ENCODE measurements at places on chromosomes 6 and 20. TPM values are rescaled to one million over a fixed set of nuclear protein-coding genes. Genes with fewer than 3 reads are reported as not detected.

DNA sequence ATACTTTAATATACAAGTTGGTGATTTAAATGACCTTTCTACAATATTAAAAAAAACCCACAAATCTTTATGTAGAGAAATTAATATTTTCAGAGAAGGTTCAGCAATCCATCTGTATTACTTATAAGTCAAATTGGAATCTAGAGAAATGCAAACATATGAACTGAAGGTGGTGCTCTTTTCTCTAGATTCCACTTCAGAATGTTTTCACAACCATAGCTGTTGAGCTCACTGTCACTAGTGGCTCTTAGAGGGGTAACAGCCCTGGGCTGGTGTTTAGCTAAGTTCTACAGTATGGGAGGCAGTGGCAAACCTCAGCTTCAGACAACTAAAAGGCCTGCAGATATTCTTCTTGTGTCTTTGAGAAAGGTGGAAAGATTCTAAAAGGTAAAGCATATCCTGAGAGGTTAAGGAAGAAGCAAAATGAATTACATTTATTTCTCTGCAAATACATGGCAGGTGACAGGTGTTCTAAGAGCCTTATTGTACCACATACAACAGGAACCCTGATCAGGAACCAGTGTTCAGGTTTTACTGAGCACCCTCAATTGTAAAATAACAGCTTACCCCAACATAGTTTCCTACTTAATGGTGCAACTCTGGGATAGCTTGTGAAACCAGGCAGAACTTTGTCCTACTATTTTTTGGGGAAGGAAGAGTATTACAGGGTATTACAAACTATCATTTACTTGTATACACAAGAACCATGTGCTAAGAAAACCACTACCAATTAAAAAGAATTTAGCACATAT is 56.6 kb upstream of the SAMHD1 start:
- H3K4me1 ChIP-seq, result no peaks in the 10 kb centered on the region
- DNase-seq, result peak; percentile 42
- no peaks in the 10 kb centered on the region for H3K36me3 ChIP-seq
- H3K27me3 ChIP-seq, result no peaks in the 10 kb centered on the region

GRCh38 chr6:137403443-137403842 is 90.8 kb downstream of the OLIG3 start:
- H3K27me3 ChIP-seq, result peaks cover 3% of the 10 kb centered on the region
- no peak for DNase-seq
- H3K27ac ChIP-seq, result no peak overlapping the region
- H3K4me1 ChIP-seq, result no peaks in the 10 kb centered on the region
- no peak overlapping the region for H3K4me3 ChIP-seq

GRCh38 chr20:48797275-48797825 is 30.4 kb downstream of the PREX1 start:
- no peak overlapping the region for H3K27ac ChIP-seq
- no peak for DNase-seq
- H3K36me3 ChIP-seq, result no peaks in the 10 kb centered on the region
- H3K4me1 ChIP-seq, result no peaks in the 10 kb centered on the region

- H3K27ac ChIP-seq, result no peak overlapping the region
- peaks cover 12% of the 10 kb centered on the region for H3K4me1 ChIP-seq
- DNase-seq, result no peak
- no peak overlapping the region for H3K4me3 ChIP-seq
Measured at GRCh38 chr6:26136321-26136720, 49.1 kb downstream of the HFE start.

GRCh38 chr6:137692806-137693205 is 174.3 kb upstream of the TNFAIP3 start:
- peaks cover 13% of the 10 kb centered on the region for H3K4me1 ChIP-seq
- no peaks in the 10 kb centered on the region for H3K27me3 ChIP-seq
- no peak for DNase-seq
- no peak overlapping the region for H3K4me3 ChIP-seq

GRCh38 chr6:109165392-109165974 is 70.2 kb downstream of the CEP57L1 start:
- no peak overlapping the region for H3K27ac ChIP-seq
- peaks cover 8% of the 10 kb centered on the region for H3K36me3 ChIP-seq
- H3K4me3 ChIP-seq, result no peak overlapping the region
- H3K27me3 ChIP-seq, result no peaks in the 10 kb centered on the region

ISM1 gene
- not detected for total RNA-seq

HLA-DQB2 gene
- not detected for total RNA-seq

DNA sequence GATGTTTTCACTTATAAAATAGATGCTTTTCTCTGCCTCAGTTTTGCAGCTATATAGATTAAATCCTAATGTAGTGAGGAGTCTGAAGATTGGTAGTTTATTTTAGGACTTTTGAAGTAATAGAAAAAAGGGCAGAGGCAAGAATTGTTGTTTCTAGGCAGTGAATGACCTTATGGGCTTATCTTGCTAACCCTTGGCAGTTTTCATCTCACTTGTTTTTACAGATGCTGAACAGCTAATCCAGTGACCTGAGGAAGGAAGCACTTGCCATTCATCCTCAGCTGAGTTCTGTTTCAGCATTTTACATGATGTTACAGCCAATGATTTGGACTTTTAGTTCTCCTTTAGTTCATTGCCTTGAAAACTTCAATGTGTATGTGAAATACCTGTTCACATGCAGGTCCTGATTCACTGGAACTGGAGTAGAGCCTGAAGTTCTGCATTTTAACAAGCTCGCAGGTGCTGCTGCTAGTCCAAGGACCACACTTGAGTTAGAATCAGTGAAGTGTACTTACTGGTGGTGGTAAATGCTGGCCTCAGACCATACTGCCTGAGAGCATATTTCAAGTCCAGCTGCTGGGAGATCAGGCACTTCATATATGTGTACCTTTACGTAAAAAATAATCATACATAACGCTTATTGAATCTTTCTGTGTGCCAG is 86.9 kb downstream of the TULP4 start:
- peaks cover 27% of the 10 kb centered on the region for H3K4me1 ChIP-seq
- H3K36me3 ChIP-seq, result no peaks in the 10 kb centered on the region
- peak; percentile 92 for DNase-seq
- no peaks in the 10 kb centered on the region for H3K27me3 ChIP-seq
- no peak overlapping the region for H3K4me3 ChIP-seq

XKR7 gene
- total RNA-seq, result 0.04 TPM

- DNase-seq, result peak; percentile 24
- H3K27ac ChIP-seq, result peak overlapping the region; percentile 75
- H3K4me3 ChIP-seq, result no peak overlapping the region
- no peaks in the 10 kb centered on the region for H3K27me3 ChIP-seq
- no peaks in the 10 kb centered on the region for H3K36me3 ChIP-seq
Measured at GRCh38 chr6:75752365-75752764, 3.3 kb downstream of the MYO6 start.

DNA sequence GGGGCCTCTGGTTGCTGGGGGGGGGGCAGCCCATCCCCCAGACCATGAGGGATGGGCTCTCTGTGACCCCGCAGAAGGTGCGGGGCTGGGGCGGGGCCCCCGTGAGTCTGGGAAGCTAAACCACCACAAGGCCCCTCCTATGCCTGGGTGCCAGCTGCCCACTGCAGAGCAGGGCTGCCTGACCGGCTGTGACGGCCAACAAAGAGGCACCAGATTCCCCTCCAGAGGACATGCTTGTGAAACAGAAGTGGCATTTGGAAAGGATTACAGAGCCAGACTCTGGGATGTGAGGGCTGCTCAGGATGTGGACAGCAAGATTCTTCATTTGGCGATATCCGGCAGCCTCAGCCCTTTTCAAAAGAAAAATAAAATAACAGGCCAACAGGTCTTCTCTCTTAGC is 16.5 kb upstream of the NTSR1 start:
- no peaks in the 10 kb centered on the region for H3K4me1 ChIP-seq
- no peak for DNase-seq
- H3K27me3 ChIP-seq, result no peaks in the 10 kb centered on the region
- no peaks in the 10 kb centered on the region for H3K36me3 ChIP-seq
- H3K27ac ChIP-seq, result no peak overlapping the region
- no peak overlapping the region for H3K4me3 ChIP-seq

CNKSR3 gene
- total RNA-seq, result 11.0 TPM

GRCh38 chr6:15557174-15557573 is 105.7 kb downstream of the DTNBP1 start:
- no peaks in the 10 kb centered on the region for H3K36me3 ChIP-seq
- H3K27me3 ChIP-seq, result no peaks in the 10 kb centered on the region
- H3K27ac ChIP-seq, result no peak overlapping the region
- H3K4me3 ChIP-seq, result no peak overlapping the region
- no peak for DNase-seq

ENPP3 gene
- total RNA-seq, result not detected

DNA sequence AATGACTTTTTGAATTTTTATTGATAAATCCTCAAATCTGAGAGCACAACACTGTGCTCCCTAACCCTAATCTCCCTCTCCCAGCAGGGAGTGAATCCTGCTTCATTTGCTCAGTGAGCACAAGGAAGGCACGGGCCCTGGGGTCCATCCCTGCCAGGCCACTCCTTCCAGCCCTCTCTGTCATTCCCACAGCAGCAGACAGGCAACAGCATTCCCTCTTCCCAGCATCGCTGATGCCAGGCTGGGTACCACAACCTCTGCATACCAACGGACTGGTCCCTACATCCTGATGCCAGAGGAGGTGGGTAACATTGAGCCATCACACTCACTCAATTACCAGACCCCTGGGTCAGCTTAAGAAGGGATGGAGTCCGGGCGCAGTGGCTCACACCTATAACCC is 34.2 kb downstream of the MRPL14 start:
- H3K4me3 ChIP-seq, result no peak overlapping the region
- H3K27me3 ChIP-seq, result no peaks in the 10 kb centered on the region
- H3K36me3 ChIP-seq, result no peaks in the 10 kb centered on the region
- H3K27ac ChIP-seq, result no peak overlapping the region

DNA sequence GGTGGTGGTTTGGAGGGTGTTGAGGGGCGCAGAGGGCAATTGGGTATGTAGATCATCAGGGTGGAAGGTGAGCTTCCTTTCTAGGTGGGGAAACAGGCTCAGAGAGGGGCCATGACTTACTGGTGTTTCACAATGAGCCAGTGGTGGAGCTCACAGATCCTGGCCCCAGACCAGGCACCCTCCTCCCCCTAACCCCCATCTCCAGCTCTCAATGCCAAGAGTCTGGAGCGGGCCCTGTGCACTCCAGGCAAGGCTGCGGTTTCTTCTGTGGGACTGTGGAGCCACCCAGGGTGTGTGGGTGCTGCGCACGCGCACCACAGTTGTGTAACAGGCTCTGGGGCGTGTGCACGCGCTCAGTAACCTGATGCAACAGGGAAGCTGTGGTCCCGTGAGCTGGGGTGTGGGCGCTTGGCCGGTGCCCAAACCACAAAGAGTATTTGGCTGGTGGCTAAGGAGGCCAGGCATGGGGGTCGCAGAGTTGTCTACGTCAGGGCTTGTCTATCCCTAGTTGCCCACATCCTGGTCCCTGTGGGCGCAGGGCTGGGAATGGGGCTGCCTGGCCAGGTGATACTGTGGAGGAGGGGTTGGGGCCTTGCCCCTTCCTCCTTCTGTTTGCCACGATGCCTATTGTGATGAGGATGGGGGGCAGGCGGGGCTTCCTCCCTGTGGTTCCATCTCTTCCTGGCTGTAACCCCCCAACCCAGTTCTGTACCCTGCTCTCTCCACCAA is 37.5 kb upstream of the MRPS18A start:
- no peaks in the 10 kb centered on the region for H3K27me3 ChIP-seq
- H3K36me3 ChIP-seq, result no peaks in the 10 kb centered on the region
- DNase-seq, result no peak

DNA sequence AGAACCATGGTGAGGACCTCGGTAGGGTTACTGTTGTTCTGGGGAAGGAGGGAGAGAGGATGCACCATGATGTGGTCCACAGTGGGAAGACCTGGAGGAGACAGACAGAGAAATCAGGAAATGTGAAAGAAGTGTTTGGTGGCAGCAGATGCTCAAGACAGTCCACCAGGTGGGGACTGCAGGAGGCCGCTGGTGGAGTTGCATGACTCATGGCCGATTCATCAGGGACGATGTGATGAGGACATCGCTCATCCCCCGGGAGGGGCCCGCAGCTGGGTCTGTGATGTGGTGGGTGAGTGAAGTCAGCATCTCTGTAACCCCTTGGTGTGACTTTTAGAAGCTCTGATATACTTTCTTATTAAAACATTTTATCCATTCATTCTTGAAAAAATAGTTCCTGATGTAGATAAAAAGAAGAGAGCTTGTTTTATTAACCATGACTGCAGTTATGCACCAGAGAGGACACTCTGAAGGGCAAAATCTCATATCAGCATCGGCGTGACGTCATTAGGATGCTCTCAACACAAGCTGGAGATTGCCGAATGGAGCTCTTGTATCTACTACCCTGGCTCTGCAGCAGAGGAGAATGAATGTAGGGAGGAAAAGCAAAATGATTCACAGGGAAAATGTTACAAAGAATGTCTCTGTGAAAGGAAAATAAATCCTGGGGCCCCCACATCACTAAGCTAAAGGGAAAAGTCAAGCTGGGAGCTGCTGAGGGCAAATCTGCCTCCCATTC is 71.2 kb downstream of the RAMACL start:
- H3K4me1 ChIP-seq, result peaks cover 6% of the 10 kb centered on the region
- H3K36me3 ChIP-seq, result no peaks in the 10 kb centered on the region
- H3K27ac ChIP-seq, result no peak overlapping the region
- H3K4me3 ChIP-seq, result no peak overlapping the region

DNA sequence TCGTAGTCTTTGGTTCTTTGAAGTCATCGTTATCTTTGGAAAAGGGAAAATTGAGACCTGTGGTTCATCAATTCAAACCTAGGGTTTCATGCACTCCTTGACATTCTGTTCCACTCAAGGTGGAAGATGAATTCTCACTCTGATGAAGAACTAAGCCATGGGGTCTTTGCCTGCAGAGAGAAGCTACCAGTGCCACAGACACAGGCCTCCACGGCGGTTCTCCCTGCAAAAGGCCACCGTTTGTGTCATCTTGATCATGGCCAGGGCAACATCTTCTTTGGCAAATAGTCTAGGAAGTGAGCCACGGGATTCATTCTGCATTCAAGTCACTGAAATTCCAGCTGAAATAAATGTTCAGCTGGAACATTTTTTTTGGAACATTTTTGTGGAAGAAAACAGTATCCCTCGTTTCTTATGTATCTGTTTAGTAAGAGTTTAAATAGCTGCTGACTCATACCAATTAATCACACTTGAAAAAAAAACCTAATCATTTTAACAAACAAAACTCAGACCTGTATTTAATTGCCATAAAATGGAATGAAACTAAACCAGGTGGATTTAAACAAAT is 206.0 kb upstream of the FOXQ1 start:
- no peak overlapping the region for H3K4me3 ChIP-seq
- no peaks in the 10 kb centered on the region for H3K4me1 ChIP-seq
- H3K27ac ChIP-seq, result no peak overlapping the region
- H3K36me3 ChIP-seq, result no peaks in the 10 kb centered on the region
- H3K27me3 ChIP-seq, result no peaks in the 10 kb centered on the region
- no peak for DNase-seq
